ENCODE measurements at places on chromosomes 11 and 22. TPM values are rescaled to one million over a fixed set of nuclear protein-coding genes. Genes with fewer than 3 reads are reported as not detected.

The ACTN3 gene
- polyA plus RNA-seq = 0.40 TPM

The CDC42BPG gene
- polyA plus RNA-seq = 4.3 TPM

The C2CD2L gene
- 12.0 TPM for polyA plus RNA-seq

The SCN3B gene
- 1.3 TPM for polyA plus RNA-seq

The TSGA10IP gene
- polyA plus RNA-seq = not detected

The OR56B4 gene
- polyA plus RNA-seq = 0.25 TPM

The SPTBN2 gene
- 51.2 TPM for polyA plus RNA-seq

The SLC5A1 gene
- 0.92 TPM for polyA plus RNA-seq

The C11orf97 gene
- polyA plus RNA-seq = 0.25 TPM
